ENCODE measurements at places on chromosomes 12 and 14.

- DNase-seq = no peak
Measured at GRCh38 chr14:90491221-90491885, 94.5 kb downstream of the CALM1 start.

DNA sequence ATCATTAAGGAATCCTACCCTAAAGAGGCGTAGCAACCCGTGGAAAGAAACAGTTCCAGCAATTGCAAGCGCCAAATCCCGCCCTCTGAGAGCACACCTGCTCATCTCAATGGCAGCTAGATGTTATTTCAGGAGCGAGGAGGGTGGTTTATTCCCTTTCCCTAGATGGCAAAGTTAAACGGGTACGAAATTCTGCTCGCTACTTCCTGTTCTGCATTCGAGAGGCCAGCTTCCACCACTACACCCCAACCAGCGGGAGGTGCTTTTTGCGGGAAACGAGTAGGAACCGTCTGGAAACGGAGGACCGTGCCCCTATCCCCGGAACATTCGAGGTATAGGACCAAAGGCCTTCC is 536 bp downstream of the VPS29 start:
- DNase-seq = peak; percentile 37

DNA sequence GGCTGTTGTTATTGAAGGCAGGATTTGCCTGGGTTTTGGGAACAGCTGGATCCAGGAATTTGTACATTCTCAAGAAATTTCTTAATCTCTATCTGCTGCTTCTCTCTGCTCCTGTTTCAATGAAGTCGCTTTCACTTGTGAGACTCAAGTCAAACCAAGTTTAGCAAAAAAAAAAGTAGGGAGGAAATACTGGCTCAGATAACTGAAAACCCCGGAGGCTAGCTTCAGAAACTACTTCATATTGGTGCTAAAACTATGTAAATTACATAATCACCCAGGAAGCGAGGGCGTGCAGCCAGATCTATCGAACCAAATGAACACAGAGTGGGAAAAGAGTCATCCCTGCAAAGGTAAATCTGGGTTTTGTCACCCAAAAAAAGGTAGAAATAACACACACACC is 68.3 kb upstream of the FICD start:
- DNase-seq = no peak

DNA sequence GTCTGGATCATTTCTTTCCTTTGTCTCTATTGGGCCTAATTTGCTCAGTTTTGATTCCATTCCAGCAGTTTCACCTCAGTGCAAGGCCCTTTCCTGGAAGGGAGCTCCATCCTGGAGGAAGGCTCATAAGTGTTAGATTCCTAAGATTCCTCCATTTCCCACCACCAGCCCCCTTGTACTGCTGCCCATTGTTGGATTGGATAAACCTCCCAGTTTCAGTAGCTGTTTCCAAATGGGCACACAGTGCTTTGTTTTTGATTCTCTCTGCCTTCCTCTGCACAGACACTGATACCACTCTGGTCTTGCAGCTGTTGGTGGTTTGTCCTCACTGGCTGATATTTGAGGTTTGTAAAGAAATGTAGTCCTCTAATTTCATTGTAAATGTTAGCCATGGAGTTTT is 158.9 kb downstream of the SLC15A5 start:
- DNase-seq = no peak

GRCh38 chr12:68086019-68086603 is 73.4 kb downstream of the IFNG start:
- no peak for DNase-seq
